Cardiac atrium fibroblast (primary cell): ENCODE measurements at places on chromosomes 7 and 10. TPM values are rescaled to one million over a fixed set of nuclear protein-coding genes. Genes with fewer than 3 reads are reported as not detected.

PCDH15 gene
- total RNA-seq = not detected in 2 replicates

CYP3A7 gene
- not detected in 2 replicates for total RNA-seq

SHH gene
- total RNA-seq = not detected in 2 replicates

EMX2 gene
- not detected in 2 replicates for total RNA-seq

PRKAR2B gene
- total RNA-seq = 0.54 and 1.3 TPM in 2 replicates

HERC4 gene
- total RNA-seq = 31.3 and 33.2 TPM in 2 replicates

PRSS2 gene
- total RNA-seq = not detected in 2 replicates

TLL2 gene
- total RNA-seq = under 0.01 TPM in 1 of 2 replicates, not detected in the other

CALHM1 gene
- not detected in 2 replicates for total RNA-seq

JAKMIP3 gene
- total RNA-seq = under 0.01 and 0.16 TPM in 2 replicates
